Activated T-helper 17 cell treated with anti-CD3 and anti-CD28 coated beads, Interleukin-2, amount 50 U/mL, for 72 hours (primary cell): ENCODE measurements at places on chromosomes 16 and 17. TPM values are rescaled to one million over a fixed set of nuclear protein-coding genes. Genes with fewer than 3 reads are reported as not detected.

The P2RX1 gene
- not detected for total RNA-seq

The GDPD1 gene
- total RNA-seq, result 2.6 TPM

The USP43 gene
- total RNA-seq, result 1.2 TPM

The HOXB8 gene
- total RNA-seq, result not detected

The EVPL gene
- 0.11 TPM for total RNA-seq

The IL32 gene
- total RNA-seq, result 3,666 TPM

The SKA2 gene
- 58.3 TPM for total RNA-seq

The NPIPB9 gene
- total RNA-seq, result 4.2 TPM

The KRT39 gene
- total RNA-seq, result not detected

GRCh38 chr16:66044556-66044955, 321.9 kb upstream of the CDH5 start:
- ATAC-seq, result no peak

- ATAC-seq, result peak; percentile 79
Observed at GRCh38 chr16:46918905-46919792, 35.0 kb downstream of the GPT2 start.

GRCh38 chr17:82528484-82529265, 9.1 kb downstream of the FOXK2 start:
- no peak for ATAC-seq

DNA sequence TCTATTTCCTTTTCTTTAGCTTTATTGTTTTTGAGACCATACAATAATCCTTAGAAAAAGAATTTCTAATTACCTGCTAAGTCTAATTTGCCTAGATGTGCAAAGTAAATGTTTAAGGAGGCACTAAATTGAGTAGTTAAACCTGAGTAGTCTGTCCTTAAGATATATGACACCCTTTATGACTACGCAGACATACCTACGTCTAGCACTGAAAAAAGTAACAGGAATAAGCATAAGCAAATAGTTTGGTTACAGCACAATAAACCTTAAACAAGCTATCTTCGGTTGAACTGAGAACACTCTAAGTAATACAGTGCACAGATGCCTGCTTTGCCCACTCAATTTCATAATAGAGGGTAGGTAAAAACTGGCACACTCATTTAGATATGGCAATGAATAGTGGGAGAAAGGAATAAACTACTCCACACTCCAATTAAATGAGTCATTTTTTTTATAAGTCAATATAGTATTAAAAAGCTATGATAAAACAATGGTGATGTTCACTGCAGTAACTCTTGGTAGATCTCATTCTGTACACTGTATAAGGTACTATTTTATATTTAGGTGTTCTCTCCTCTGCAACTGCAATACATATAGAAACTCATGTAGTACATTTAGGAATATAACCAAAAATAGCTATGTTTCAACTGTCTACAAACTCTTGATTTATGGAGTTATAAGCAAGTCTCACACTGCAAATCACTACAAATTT, 19.7 kb upstream of the INTS2 start:
- ATAC-seq, result no peak

- ATAC-seq, result no peak
Observed at GRCh38 chr17:8614988-8615387, 15.5 kb downstream of the MYH10 start.

DNA sequence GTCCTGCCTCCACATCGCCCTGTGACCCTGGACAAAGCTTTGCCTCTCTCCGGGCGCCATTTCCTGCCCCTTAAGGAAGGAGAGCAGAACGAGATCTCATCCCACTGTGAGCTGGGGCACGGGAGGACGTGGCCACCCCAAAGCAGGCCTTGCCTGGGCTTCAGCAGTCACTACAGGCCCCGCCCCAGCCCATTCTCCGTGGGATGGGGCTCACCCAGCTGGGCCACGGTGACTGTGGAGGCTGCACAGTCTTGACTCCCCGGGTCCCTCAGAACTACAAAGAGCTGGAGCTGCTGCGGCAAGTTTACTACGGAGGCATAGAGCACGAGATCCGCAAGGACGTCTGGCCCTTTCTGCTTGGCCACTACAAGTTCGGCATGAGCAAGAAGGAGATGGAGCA, 28.2 kb downstream of the MNT start:
- ATAC-seq, result no peak

GRCh38 chr17:82915010-82915756, 75.4 kb upstream of the ZNF750 start:
- ATAC-seq, result no peak

GRCh38 chr17:62689441-62690167, 62.1 kb downstream of the MRC2 start:
- ATAC-seq, result no peak

DNA sequence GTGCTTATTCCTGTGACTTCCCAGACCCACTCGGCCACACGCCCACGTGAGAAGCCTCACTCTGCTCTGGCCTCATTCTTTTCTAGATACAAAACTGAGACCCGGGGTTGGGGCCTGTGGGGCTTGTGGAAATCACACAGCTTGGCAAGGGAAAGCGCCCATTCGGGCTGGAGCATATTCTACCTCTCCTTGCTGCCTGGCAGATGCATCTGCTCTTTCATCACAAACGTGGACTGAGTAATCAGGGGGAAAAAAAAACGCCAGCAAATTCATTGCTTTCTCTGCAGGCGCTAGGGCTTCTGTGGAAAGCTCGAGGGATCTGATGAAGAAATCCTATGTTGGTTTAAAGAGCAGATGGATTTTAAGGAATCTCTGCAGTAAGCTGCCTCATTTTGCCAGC, 44.4 kb downstream of the DNAH9 start:
- no peak for ATAC-seq

DNA sequence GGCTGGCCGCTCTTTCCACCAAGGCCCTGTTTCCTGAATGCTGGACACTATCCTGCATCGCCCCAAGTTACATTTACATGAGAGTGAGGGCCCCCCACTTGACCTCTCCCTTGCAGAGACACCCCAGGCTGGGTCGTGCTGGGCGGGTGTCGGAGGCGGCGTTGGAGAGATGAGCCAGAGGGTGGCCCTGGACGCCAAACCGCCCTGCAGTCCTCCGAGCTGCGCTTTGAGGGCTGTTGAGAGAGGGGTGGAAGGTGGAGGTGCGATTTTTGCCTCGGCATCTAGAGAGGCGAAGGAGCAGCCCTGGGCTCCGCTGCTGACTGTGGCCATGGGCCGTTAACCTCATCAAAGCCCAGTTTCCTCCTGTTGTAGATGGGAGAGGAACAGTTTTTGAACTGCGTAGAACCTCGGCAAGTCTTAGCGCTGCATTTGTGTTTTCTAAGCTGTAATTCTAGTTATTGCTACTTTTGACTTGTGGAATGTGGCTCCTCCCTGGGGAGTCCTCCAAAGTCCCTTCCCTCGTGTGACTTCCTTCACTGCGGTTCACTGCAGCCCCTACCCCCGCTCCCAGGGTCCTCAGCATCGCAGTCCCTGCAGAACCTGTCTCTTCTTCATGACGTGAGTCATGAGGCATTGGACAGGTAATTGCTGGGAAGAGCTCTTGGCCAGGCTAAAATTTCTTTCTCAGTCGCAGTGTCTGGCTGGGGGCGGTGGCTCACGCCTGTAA, 986 bp upstream of the ELOB start:
- ATAC-seq, result peak; percentile 29

- peak; percentile 43 for ATAC-seq
Observed at GRCh38 chr17:164303-165235, 16.9 kb downstream of the DOC2B start.

DNA sequence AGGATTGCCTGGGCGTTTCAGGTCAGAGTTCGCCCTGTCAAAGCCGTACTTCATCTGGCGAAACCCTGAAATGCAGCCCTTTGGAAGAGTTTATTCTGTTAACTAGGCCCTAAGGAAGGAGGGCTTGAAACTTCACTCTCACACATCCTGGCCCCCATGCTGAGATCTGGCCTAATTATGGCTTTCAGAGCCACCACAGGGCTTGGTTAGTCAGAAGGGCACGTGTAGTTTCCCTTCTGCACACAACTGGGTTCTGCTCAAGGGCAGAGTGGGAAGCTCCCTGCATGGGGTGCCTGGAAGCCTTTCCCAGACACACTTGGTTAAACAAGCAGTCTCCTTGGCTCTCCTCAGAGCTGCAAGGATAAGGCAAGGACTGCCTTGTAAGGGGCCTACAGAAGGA, 397.3 kb downstream of the SHISA9 start:
- no peak for ATAC-seq

- ATAC-seq, result no peak
Observed at GRCh38 chr17:50312308-50312707, 33.6 kb upstream of the XYLT2 start.

- no peak for ATAC-seq
Observed at GRCh38 chr17:8421571-8421970, 14.1 kb upstream of the NDEL1 start.
